Non-pigmented ciliary epithelial cell (primary cell): ENCODE measurements at places on chromosomes 4 and X.

DNA sequence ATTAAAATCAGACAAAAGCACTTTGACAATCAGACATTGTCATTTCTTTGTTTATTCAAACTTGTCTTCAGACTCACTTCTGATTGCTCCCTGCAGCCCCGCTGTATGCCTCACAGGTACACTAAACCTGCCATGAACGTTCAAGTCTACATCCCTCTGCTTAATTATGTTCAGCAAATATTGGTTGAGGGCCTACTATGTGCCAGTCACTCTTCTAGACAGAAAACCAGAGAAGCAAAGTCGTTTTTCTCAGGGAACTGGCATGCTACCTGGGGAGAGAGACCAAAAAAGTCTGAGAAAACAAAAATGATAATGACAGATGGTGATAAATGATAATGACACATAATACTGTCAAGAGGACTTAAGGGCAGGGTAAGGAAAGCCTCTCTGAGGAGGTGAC lies 19.4 kb downstream of the HMGB2 start:
- no peak for DNase-seq

- DNase-seq = no peak
Measured at GRCh38 chr4:73964862-73965611, 16.8 kb downstream of the PF4 start.

DNA sequence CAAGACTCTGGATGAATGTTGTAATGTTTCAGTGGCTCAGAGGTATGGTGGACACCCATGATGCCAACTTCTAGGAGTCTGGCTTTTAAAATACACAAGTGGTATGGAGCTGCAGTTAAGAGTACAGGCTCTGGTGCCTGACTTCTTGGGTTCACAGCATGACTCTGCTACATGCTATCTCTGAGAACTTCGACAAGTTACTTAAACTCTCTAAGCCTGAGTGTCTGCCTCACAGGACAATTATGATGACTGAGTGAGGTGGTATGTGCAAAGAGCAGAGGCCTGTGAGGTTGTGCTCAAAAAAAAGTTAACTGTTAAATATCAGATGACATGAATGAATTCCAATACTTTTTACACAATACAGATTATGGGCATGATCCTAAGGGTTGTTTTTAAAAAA lies 90.9 kb upstream of the SRD5A3 start:
- peak; percentile 76 for DNase-seq

DNA sequence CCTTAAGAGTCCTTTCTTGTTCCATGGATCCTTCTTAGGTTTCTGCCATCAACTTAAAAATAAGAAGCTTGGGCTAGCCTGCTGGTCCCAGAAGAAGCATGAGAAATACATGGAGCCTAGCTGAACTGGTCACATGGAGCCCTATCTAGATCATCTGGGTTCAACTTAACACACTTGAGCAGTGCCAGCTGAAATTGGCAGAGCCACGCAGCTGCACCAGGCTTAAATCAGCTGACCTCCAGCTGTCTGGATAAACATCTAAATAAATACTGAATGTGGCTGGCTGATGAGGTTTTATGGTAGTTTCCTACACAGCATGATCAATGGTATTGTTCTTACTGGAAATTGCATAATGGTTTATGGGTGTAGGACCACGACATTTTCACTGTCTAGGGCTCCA lies 598.4 kb upstream of the FAM241A start:
- DNase-seq = no peak

DNA sequence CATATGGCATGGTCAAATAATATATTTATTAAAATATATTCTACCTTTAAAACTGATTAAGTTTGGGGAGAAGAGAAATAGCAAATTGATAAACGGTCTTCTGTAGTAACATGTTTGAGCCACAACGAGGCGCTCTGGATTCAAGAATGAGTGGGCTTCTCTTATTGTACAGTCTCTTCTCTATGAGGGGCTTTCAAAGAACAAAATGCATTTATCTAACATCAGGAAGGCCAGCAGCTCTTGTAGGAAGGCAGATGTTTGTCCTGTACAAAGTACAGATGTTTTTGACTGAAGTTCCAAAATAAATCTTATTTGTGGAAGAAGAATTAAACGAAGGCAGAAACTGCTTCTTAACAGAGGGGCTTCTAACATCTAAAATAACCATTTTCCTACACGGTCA lies 153.6 kb downstream of the RASL11B start:
- DNase-seq = peak; percentile 55

GRCh38 chrX:34810364-34810763 lies 132.2 kb upstream of the FAM47B start:
- no peak for DNase-seq

DNA sequence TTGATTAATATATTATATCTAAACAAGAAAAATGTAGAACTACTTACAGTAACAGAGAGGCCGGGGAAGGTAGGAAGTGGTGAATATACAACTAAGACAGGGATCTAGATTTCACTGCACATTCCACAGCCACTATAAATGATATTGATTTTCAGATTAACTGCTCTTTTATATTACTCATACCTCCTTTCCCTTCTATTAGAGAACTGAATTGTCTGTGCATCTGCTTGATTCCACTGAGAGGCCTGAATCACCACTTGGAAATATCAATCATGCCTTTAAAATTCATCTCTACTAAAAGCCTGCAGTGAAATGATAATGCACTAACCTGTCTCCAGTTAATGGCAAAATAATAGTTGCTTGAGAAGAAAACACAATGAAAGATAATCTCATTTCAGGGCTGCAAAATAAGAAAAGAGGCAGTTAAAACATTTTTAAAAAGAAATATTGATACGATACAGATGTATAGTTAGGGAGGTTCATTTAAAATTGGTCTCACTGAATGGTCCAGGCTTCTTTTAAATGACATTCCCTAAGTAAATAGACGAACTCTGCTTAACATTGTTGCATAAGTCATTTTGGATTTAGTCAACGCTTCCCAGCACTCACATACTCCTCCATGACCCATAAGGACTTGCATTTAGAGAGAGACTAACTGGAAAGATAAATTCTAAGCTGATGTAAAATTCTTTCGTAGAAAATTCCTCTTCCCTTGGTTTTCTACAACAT lies 3.8 kb downstream of the ANTXR2 start:
- DNase-seq = no peak

DNA sequence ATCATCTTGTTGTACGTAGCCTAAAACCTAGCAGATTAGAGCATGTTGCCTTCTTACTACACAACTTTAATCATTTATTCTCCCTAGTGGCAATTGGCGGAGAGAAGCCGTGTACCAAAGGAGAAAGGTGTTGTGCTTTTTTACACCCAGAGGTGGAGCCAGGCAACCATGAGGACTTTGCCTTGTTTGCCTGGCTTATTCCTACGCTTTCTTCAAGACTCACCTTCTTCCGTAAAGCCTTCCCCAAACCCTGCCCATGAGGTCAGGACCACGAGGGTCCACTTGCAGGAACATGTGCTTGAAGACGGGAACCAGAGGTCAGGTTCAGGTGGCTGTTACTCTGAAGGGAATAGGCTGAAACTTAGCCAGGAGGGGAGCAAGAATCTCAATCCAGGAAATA lies 290.5 kb downstream of the RAB28 start:
- DNase-seq = no peak

GRCh38 chr4:1799387-1800375 lies 6.6 kb downstream of the FGFR3 start:
- DNase-seq = no peak

DNA sequence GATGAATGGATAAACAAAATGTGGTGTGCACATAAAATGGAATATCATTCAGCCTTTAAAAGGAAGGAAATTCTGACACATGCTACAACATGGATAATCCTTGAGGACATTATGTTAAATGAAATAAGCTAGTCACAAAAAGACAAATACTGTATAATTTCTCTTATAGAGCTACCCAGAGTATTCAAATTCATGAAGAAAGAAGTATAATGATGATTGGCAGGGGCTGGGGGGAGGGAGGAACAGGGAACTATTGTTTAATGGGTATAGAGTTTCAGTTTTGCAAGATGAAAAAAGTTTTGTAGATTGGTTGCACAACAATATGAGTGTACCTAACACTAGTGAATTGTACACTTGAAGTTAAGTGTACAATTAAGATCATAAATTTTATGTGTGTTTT lies 153.9 kb upstream of the STK26 start:
- no peak for DNase-seq

GRCh38 chr4:76029300-76029699 lies 6.0 kb upstream of the CXCL10 start:
- no peak for DNase-seq

GRCh38 chrX:118126286-118126685 lies 9.7 kb upstream of the KLHL13 start:
- no peak for DNase-seq

DNA sequence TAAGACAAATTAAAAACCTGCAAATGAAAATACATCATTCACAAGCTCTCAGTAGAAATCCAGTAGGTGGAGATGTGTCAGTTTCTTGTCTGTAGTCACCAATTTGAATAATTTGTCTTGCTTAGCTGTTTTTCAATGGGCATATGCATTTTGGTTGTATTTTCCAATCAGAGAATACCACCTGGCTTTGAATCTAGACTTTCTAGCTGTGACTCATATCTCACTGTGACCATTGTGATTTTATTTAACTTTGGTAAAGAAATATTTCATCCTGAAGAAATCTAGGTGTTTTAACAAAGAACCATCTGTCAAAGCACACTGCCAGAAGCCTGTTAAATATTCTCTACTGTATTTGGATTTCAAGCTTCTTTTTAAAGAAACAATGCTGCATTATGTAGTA lies 1650.6 kb upstream of the IGFBP7 start:
- no peak for DNase-seq

DNA sequence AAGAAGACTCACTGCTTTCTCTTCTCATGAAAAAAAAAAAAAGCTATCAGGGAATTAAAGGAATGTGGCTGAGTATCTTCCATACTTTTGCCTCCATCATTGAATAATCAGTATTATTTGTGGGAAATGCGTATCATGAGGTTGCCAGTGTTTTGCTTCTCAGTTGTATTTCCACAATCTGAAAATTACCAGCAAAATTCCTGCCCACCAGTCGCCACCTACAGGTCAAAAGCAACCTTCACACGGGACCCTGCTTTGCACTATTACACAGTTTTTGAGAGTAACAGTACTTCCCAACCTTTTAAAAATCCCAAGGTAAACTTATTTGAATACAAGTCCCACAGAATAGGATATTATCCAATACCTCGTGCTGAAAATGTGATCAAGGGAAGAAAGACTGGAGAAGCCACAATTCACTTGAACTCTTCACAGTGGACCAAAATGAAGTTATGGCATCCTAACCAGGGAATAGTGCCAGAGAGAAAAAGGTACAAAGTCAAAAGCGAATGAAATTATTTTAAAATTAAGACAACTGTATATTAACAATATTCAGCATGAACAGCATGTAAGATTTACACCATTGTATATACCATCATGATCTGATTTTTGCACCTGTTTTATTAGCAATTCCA lies 30.4 kb downstream of the PGRMC1 start:
- DNase-seq = no peak

DNA sequence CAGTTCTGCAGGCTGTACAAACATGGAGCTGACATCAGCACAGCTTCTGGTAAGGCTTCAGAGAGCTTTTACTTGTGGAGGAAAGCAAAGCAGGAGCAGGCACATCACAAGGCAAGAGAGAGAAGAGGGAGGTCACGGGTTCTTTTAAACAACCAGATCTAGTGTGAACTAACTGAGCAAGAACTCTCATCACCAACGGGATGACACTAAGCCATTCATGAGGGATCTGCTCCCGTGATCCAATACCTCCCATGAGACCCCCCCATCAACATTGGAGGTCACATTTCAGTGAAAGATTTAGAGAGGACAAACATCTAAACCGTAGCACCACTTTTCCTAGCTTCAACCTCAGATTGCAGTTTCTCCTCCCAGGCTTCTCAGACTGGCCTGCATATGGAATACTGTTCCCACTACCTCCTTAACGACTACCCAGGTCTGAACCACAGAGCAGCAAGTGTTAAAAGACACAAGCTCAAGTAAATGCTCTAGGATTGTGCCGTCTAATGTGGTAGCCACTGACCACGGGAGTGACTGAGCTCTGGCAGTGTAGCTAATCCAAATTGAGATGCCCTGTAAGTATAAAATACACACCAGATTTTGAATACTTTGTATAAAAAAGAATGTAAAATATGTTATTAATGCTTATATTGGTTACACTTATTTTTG lies 192.7 kb downstream of the PTTG2 start:
- no peak for DNase-seq

DNA sequence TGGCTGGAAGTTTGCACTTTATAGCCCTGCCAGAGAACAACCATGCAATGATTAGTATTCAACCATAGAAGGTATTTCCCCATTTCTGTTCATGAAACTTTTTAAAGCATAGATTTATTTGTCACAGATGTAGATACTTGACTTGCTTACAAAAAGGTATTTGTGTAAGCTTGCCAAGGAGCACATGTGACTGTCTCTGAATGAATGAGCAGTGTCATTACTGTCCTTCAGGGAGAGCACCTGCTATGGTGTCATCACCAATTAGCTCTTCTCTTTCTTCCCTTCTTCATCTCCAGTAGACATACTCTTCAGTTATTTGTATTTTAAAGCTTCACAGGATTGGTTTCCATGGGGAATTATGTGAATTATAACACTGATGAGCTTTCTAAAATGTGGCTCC lies 1064.7 kb upstream of the GRIA3 start:
- DNase-seq = no peak

- DNase-seq = no peak
Measured at GRCh38 chr4:165516281-165516833, 137.5 kb downstream of the CPE start.

DNA sequence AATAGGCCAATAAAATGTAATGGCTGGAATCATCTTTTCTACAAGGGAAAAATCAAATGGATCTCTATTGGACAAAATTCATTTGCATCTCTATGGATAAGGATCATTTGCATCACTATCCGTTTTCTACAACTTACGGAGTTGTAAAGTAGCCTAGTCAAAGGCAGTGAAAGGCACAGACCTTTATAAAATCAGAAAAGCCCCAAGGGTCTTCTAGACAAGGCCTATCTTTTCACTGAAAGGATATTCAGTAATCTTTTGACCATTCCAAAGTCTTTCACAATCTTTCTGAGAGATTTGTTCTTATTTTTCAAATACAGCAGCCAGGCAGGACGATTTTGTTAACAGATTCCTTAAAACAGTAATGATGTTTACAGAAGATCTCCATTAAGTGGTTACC lies 119.5 kb upstream of the JADE1 start:
- DNase-seq = no peak

GRCh38 chr4:106238820-106239420 lies 77.1 kb downstream of the TBCK start:
- DNase-seq = no peak

- DNase-seq = no peak
Measured at GRCh38 chr4:74293558-74293957, 14.7 kb upstream of the EPGN start.

DNA sequence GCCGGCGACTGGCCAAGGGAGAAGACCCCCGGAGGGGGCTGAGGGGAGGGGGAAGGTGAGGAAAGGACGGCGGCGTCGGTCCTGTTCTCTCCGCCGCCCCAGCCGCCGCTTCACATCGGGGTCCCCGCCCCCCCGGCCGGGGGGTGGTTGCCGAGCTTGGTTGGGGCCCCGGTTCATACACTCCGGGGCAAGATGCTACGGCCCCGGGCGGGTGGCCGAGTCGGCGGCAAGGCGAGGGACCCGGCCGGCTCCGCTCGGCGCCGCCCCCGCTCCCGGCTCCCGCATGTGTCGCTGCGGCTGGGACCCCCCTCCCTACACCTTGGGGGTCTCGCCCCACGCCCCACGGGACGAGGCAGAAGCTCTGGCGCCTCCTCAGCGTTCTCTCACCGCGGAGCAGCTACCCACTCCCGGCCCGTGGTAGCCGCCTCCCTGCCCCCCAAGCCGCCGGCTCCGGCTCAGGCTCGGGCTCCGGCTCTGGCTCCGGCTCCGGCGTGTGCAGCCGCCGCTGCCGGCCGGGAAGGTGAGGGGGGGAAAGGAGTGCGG lies 461 bp downstream of the FBXW7 start:
- DNase-seq = no peak
